ENCODE measurements at places on chromosomes 11 and 22.
A peak's percentile ranks its signal among the peaks of the same experiment; 100 is the strongest.

DNA sequence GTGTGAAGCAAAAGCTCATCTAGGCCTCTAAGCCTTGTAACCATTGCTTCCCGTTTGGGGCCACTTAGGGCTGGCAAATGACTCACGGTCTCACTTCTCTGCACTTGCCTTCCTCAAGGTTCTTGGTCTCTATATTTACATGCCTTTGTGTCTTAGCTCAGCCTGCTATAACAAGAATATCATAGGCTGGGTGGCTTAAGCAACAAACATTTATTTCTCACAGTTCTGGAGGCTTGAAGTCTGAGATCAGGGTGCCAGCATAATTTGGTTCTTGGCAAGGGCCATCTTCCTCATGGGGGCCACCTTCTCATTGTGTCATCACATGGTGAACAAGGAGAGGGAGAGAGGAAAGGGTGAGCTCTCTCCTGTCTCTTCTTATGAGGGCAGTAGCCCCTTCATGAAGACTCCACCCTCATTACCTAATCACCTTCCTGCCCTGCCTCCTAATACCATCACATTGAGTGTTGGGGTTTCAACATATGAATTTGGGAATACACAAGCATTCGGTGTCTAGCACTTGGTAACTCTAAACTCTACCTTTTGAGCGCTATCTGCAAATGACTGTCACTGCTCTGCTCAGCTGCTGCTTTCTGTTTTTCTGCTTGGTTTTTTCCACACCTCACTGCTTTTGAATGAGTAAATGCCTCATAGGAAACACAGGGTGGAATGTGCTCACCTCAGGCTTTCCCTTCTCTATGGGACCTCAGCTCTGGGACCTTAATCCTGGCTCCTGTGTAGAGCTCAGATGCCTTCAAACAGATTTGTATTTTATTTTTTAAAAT is 16.2 kb upstream of the ME3 start:
- DNase-seq: no peak

DNA sequence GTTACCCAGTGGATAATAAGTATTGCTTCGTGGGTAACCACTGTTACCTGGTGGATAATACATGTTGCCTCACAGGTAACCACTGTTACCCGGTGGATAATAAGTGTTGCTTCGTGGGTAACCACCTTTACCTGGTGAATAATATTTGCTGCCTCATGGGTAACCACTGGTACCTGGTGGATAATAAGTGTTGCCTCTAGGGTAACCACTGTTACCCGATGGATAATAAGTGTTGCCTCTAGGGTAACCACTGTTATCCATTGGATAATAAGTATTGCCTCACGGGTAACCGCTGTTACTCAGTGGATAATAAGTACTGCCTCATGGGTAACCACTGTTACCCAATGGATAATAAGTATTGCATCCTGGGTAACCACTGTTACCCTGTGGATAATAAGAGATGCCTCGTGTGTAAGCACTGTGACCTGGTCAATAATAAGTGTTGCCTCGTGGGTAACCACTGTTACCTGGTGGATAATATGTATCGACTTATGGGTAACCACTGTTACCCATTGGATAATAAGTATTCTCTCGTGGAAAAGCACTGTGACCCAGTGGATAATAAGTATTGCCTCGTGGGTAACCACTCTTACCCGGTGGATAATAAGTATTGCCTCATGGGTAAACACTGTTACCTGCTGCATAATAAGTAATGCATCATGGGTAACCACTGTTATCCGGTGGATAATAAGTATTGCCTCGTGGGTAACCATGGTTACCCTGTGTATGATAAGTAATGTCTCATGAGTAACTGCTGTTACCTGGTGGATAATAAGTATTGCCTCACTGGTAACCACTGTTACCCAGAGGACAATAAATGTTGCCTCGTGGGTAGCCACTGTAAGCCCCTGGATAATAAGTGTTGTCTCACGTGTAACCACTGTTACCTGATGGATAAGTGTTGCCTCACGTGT is 20.1 kb upstream of the NXPE4 start:
- DNase-seq: no peak

- no peak for DNase-seq
Observed at GRCh38 chr11:107408762-107409211, 48.8 kb downstream of the CWF19L2 start.

DNA sequence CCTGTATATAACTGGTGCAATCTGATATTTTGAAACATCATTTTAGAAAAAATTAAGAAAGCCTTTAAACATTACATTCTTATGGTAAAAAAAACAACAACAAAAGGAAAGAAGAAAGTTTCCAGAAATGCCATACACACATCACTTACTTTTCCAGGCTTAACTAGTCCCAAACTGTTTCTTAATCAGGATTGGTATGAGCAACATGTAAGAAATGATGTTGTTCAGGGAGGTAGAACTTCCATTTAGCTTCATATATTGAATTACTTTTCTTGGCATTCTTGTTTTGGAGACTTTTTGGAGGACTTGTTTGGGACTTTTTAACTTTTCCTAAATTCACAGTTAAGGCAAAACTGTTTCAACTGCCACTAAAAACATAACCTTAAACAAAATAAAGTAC is 791.5 kb downstream of the METTL15 start:
- no peak for DNase-seq

DNA sequence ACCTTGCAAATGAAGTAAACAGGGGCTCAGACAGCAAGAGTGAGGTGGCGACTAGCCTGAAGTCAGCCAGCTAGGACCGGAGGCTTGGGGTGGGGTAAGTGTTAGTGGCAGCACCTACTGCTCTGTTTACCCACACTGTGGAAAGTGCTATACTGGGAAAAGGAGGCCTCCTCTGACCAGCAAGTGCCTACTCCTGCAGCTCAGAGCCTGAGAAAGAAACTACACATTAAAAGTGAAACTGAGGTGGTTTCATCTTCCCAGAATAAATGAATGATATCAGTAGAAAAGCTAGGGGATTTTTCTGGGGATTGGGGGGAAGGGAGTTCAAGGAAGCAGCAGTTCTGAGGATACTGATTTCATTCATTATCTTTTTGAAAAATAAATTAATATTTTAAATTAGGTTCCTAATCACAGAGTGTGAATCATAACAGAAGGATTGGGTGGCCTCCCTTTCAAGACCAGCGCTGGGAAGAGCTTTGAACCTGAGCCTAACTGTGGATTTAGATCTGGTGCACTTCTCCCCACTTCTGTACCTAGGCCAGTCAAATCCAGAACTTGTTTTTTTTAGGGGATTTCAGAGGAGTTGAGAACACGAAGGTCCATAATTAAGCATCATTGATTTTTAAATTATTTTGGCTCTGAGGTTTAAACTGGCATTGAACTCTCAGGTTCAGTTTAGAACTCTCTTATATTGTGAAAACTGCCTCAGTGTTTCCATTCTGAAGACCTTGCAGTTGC is 48.1 kb upstream of the GRAMD1B start:
- DNase-seq: peak; percentile 59

- no peak for DNase-seq
Observed at GRCh38 chr11:102276783-102277182, 40.5 kb upstream of the BIRC3 start.

DNA sequence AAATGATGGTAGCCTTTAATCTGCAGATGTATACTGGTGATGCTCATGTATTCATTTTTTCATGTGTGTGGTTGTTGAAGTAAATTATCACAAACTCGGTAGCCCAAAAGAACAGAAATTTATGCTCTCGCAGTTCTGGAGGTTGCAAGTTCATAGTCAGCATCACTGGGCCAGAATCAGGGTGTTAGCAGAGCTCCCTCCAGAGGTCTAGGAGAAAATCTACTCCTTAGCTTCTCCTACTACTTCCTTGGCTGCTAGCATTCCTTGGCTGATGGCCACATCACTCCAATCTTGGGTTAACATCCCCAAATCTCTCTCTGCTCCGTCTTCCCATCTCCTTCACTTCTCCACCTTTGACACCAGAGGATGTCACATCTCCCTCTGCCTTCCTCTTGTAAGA is 45.3 kb upstream of the GALNT18 start:
- no peak for DNase-seq

DNA sequence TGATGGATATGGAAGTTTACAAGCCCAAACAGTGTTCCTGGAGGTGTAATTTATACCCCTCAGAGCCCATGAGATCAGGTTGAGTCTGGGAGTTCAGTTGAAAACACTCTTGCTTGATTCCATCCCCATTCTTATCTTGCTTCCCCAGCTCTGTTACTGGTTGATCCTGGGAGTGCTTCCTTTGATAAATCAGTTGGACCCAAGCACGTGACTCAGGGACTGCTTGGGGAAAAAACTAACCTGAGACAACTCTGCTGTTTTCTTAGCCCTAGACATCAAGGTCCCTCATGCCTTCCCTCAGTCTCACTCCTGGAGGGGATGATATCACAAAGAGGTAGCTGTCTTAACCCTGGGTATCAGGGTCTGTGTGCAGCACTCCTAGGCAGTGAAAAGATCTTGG is 35.0 kb upstream of the SLC1A2 start:
- no peak for DNase-seq

DNA sequence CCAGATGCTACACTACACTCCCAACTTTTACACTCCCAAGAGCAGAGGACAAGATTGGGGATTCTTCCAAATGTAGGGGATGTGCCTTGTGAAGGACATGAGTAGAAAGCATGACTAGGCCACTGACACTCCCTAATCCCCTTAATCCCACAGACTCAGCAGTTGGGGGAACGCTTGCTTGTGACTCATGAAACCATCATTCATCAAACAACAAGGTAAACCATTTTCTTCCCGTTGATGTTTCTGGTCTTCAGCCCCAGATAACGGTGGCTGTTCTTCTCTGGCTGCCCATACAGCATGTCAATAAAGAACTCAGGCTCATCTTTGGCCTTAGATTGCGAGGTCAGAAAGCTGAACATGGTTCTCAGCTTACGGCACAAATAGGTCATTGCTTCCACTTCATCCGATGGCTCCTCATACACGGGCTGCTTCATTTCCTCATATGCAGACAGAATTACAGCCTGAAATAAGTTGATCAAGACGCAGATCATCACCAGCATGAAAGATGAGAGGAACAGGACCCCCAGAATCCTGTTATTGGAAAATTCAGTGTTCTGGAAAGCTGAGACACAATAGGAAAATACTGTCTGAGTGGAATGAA is 6.4 kb upstream of the CDPF1 start:
- DNase-seq: no peak

DNA sequence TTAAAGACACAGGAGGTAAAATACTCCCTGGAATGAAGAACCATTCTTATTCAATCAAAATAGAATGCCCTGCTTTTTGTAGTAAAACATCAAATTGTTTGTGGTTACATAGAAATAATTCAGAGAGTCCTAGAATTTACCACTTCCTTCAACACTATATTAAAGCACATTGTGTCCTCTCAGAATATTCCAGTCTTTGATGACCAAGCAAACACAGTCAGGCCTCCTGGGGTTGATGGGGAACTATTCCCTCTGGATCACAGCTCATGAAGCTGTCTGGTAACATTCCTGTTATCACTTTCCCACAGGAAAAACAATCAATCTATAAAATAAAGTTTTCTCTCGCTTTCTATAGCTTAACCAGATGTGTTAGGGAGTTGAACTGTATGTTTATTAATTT is 389.3 kb downstream of the KCNA4 start:
- DNase-seq: no peak

- DNase-seq: no peak
Observed at GRCh38 chr11:15157606-15158137, 42.9 kb downstream of the INSC start.

GRCh38 chr11:78708388-78708787 is 133.7 kb upstream of the NARS2 start:
- no peak for DNase-seq

DNA sequence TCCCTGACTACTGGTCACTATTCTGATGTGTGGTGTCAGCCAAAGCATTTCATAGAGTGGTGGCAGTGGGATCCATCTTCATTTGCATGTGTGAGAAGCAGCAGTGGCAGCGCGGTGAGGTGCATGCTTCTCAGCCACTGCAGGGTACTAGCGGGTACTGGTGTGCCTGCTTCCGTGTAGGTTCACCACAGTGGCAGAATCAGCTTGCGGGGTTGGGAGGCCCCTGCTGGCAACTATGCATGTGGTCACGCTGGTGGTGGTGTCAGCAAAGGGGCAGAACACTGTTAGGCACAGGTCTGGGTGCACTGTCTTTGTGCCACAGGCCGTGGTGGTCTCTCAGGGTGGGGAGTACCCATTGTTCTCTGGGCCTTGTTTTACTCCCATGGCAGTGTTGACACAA is 286.4 kb upstream of the TENM4 start:
- no peak for DNase-seq

GRCh38 chr11:103807806-103808205 is 228.6 kb upstream of the DDI1 start:
- no peak for DNase-seq

DNA sequence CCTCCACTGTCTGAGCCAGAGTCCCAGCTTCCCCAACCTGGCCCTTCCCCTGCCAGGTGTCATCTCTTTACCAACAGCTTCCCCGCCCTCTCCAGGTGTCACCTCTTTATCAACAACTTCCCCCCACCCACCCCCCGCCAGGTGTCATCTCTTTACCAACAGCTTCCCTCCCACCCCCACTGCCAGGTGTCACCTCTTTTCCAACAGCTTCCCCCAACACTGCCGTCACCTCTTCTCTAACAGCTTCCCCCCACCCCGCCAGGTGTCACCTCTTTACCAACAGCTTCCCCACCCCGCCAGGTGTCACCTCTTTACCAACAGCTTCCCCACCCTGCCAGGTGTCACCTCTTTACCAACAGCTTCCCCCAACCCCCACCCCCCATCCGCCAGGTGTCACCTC is 29.8 kb upstream of the TTLL12 start:
- no peak for DNase-seq

GRCh38 chr11:130674686-130675308 is 226.4 kb downstream of the ADAMTS15 start:
- DNase-seq: no peak

DNA sequence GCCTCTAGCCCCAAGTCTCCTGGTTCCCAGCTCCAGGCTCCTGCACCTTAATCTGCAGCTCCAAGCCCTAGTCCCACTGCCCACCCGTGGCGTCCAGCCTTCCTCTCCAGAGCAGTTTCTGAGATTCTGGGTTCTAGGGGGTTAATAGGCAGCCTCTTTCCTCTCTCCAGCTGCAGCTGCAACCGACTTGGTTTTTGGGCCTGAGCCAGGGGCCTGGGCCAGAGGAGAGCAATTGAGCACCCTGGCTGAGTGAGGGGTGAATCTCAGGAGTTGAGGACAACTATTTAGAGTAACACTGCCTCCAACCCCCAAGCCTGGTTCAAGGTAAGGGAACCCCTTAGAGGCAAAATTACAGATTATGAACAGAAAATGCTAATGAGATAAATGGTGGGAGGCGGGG is 9.0 kb upstream of the CHRM1 start:
- no peak for DNase-seq

DNA sequence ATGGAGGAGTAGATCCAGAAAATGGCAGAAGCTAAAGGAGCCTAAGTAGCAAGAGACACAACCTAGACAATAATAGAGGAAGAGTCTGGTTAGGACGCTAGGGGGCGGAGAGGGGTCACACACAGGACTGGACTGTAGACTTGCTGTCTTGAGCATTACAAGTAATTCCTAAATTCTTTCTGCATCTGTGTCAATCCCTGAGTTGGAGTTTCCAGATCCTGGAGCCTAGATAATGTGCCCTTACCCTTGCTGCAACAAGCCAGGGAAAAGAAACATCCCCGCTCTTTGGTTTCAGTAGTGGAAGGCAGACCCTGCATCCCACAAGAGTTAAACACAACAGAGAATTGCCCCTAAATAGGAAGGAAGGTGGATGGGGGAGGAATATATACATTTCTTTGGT is 14.9 kb upstream of the CCDC73 start:
- peak; percentile 34 for DNase-seq
